ENCODE measurements at places on chromosomes 13 and 19. TPM values are rescaled to one million over a fixed set of nuclear protein-coding genes. Genes with fewer than 3 reads are reported as not detected.

UQCRFS1 gene
- total RNA-seq, result 36.0 TPM

EPS8L1 gene
- 8.6 TPM for total RNA-seq

DNA sequence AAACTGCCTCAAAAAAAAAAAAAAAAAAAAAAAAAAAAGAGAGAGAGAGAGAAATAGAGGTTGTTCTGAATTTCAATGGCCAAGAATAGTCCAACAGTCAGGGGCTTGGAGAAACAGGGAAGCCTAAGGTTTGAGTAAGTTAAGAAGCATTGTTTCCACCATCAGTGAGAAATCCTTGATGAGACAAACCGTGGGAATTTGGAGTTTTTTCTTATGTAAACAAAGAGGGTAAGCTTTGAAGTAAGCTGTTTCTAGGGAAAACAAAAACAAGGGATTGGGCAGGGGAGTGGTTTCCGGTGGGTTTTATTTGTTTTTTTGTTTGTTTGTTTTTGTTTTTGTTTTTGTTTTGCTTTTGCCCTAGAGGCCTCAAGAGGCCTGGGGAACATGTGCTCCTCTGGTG is 11.2 kb upstream of the ERVV-1 start:
- no peak for DNase-seq

- peak; percentile 39 for DNase-seq
These were observed 7.9 kb downstream of the PIP5K1C start for GRCh38 chr19:3692141-3693024.

DNA sequence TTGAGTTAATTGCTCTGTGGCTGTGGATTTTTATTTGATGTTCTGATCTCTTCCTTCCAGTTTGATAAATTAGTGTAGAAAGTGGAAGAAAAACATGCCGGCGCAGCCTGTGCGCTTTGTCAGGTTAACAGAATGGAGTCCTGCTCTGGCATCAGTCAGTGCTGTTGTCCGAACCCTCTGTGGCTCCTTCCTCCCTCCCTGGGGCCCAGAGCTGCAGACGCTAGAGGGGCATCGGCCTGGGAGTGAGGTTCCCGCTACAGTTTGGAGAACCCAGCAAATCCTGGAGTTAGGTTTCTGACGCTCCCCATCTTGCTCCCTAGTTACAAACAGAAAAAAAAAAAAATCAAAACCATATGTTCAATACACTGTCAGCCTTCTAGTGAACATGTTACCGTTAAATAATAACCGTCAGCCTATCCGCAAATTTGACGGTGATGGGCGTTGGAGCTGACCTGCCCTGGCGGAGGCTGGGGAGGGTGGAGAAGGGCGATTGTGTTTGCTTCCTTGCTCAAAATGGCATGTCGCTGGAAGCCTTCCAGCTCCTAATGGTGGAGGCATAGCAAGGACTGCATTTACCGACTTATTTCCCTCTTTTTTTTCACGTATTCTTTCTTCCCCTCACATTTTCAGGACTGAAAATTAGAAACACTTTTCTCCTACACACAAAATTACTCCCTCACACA is 13.6 kb downstream of the MBNL2 start:
- no peak for DNase-seq

DNA sequence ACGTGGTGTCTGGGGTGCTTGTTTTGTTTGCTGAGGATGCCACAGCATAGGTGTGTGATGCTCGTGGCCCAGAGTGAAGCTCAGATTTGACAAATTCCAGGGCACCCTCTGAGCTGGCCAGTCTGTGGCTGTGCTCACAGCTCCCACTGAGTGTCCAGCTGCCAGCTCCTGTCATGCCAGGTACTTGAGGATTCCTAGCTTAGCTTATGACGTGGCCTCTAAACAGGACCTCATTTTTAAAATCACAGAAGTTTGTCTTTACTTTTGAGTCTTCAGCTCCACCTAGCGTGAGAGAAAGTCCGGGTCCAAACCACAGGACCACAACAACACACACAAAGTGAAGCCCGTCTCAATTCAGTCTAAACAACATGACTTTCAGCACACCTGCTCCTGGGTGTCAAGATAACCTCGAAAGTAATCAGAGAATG is 117.3 kb downstream of the RAB20 start:
- no peak for DNase-seq

DNA sequence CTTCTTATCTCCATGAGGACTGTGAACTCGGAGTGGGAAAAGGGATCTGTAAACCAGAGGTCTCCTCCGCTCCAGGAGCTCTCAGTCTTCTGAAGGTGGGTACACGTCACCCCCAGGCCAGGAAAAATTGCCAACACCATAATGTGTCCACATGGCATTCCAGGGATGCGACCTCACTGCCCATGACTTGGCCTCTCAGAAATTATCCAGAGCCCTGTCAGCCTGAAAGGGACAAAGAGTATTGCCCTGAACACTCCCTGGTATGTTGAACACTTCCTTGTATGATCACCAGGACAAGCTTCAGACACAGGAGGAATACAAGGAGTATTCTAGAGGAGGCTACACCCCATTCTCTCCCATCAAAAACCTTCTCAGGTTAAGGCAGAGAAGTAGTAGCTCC is 81.0 kb upstream of the SLC7A1 start:
- no peak for DNase-seq

SIN3B gene
- total RNA-seq, result 30.5 TPM

DNA sequence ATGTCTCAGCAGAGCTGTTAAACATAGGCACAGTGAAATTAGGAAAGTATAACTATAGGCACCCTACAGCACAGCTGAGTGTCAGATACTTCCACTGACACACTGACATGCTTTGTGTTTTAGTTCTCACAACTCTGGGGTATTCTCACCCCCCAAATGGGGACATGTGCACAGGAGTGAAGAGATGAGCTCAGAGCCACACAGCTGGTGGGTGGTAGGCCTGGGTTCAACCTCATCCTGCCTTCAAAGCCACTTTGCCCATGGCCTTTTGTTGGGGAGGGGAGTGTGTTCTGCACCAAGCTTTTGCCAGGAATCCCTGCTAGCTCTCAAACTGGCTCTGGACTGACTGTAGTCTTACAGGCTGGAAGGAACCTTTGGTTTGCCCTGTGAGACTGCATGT is 1.7 kb upstream of the SLC35E1 start:
- no peak for DNase-seq

DNA sequence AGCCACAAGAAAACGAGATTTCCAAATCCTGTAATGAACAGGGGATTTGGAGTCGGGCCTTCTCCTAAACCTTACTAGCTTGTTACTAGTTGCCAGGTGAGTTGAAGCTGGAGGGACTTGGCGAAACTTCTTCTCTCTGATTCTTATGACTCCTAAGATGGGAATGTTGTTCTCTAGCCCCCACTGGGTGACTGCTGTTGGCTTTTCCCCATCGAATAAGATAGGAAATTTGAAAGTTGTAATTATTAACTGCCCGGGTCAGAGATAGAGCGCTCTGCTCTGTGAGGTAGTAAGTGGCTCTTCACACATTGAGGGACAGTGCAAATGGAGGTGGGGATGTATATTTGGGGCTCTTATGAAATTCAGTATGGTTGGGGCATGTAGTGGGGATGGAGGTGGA is 111.2 kb upstream of the MBNL2 start:
- DNase-seq, result no peak

LIM2 gene
- total RNA-seq, result not detected

- DNase-seq, result no peak
These were observed 177.3 kb downstream of the DNAJC15 start for GRCh38 chr13:43200736-43201135.

DNA sequence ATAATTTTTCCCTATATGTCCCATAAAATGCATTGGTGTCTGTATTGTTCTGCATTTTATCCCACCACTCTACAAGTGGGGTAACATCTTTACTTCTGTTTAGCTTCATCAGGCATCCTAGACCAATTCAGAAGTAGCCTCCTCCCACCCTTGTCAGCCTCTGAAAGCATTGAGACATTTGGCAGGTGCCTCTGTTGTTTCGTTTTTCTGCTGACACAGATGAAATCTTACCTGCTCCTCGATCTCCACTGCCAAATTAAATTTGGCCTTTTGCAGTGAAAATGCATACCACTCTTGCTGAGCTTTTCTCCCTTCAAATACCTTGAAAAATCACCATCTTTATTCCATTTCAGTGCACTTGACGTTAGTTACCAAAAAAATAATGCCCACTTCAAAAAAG is 83.5 kb upstream of the STARD13 start:
- DNase-seq, result no peak

KIR2DL1 gene
- not detected for total RNA-seq

GRCh38 chr19:2251106-2252054 is 2.3 kb downstream of the AMH start:
- DNase-seq, result no peak

ZNF580 gene
- total RNA-seq, result 32.1 TPM

DNA sequence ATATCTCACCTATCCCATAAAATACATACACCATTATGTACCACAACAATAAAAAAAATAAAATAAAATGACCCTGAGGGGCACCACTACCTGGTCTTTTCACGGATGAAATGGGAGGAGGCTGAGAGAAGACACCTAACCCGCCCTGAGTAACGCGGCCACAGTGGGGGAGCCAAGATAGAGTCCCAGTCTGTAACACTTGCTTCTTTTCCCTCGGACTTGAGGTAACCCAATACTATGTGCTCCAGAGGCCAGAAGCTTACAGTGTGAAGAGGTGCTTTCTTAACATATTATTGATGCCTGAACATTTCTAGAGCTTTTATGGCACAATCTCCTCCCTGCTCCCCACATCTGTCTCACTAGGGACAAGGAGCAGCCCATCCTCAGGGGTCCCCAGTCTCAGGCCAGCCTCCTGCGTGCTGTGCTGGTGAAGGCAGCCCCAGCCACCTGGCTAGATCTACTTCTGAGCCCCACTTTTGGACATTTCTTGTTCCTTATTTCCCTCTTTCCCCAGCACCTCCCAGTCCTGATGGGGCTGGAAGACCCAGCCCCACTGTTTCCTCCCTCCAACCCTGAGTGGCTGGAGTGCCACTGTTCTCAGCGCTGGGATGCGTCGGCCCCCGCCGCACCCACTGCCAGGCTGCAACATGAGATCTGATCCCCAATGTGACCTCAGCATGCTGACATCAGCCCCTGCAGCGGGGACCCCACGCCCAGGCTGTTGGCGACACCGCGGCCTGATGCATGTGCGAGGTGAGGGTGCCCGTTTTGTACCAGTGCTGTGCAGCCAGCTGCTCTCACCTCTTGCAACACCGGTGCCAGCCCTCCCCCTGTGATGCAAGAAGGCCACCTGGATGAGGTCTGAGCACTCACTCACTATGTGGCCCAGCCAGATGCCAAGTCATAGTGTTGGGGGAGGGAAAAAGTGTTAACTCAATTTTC is 143.3 kb downstream of the DCLK1 start:
- DNase-seq, result no peak

TSSK6 gene
- total RNA-seq, result 3.4 TPM

MEDAG gene
- total RNA-seq, result not detected

- no peak for DNase-seq
These were observed 50.0 kb downstream of the MZT1 start for GRCh38 chr13:72677431-72677830.

F10 gene
- not detected for total RNA-seq

- DNase-seq, result peak; percentile 35
These were observed 109.2 kb downstream of the ESD start for GRCh38 chr13:46687810-46688209.

STOML3 gene
- not detected for total RNA-seq

EIF3K gene
- total RNA-seq, result 352 TPM

ERICH6B gene
- not detected for total RNA-seq

DNA sequence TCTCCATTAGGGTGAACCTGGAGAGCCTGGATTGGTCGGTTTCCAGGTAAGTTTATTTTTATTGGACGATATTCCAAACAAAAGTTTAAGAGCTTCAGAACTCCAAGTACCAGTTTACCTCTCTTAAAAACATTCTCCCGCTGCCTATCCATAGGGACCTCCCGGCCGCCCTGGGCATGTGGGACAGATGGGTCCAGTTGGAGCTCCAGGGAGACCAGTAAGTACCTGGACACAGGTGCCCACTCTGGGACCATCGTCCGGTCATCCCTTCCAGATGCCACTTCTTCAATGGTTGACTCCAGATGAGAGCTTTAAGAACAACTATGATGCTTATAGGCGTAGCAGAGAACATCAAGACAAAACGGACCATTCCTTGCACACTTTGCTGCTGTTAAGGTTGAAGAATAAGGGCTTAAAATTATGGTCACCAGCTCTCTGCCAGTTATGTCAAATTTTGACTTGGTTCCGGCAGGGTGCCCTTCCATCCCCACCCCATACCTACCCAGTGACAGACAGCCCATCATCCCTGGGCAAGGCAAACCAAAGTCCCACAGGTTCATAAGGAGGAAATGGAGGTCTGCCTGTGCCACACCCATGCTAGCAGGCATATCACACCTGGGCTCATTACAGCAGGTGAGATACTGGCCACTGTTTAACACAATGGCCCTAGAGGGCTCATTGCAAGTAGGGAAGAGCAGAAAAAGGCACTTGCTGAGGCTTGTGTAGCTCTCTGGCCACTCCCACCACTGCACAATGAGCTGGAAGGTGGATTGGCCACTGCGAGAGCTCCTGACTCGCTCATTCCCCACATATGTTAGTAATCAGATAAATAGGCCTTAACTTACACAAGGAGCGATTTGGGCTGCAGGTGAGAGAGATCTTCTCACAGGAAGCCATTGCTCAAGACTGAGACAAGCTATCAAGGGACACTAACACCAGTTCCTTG is 123.6 kb downstream of the COL4A2 start:
- no peak for DNase-seq

DNA sequence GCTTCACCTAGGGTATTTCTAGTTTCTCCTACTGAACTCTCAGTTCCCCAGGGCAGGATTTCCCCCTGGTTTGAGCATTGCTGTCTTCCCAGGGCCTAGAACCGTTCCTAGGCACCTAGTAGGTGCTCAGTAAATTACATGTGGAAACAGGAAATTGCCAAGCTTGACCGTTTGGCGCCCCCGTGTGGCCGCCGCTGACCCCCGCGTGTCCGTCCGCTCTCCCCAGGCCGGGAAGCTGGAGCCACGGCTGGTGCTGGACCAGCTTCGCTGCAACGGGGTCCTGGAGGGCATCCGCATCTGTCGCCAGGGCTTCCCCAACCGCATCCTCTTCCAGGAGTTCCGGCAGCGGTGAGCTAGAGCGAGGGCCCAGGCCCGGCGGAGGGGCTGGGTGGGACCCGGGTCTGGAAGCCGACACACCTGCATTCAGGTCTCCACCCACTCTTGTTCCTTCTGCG is 55.5 kb downstream of the MYH14 start:
- DNase-seq, result peak; percentile 23

GRCh38 chr19:17579661-17580244 is 24.3 kb downstream of the COLGALT1 start:
- DNase-seq, result no peak

FBL gene
- 399 TPM for total RNA-seq

- DNase-seq, result no peak
These were observed 283.9 kb downstream of the UQCRFS1 start for GRCh38 chr19:28929006-28929405.

- no peak for DNase-seq
These were observed 417.1 kb downstream of the ITGBL1 start for GRCh38 chr13:101869553-101869952.

GRCh38 chr13:99721606-99722337 is 220.5 kb downstream of the TM9SF2 start:
- DNase-seq, result no peak

CYP4F2 gene
- total RNA-seq, result not detected

DNA sequence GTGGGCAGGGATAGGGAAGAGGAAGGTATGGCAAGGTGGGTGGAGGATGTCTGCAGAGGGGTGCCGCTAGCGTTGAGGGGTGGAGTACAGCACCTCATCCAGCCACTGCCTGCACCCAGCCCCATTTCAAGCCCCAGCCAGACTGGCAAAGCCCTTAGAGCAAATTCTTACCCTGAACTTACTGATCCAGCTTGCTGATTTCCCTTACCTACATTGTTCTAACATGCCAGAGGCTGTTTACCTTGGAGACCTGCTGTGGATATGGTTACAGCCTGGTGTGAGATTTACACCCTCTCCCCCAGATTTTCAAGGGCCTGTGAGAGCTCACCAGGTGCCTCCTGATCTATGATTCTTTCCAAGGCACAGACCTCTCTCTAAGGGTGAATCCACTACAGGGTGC is 86.0 kb downstream of the ZNF726 start:
- DNase-seq, result no peak
